Activated CD8-positive, alpha-beta memory T cell treated with anti-CD3 and anti-CD28 coated beads, Interleukin-2, amount 10 ng/mL, durations not matched to agents 7 days and 5 days (primary cell): ENCODE measurements at places on chromosomes 5 and 9. TPM values are rescaled to one million over a fixed set of nuclear protein-coding genes. Genes with fewer than 3 reads are reported as not detected.

SYNPO gene
- 0.05 TPM for total RNA-seq

CHSY3 gene
- total RNA-seq, result not detected

ZNF483 gene
- 2.8 TPM for total RNA-seq

LCN6 gene
- total RNA-seq, result not detected

VCAN gene
- total RNA-seq, result 0.45 TPM

ACOT12 gene
- total RNA-seq, result not detected

MSX2 gene
- not detected for total RNA-seq

PCDHB5 gene
- total RNA-seq, result not detected

SLC1A3 gene
- total RNA-seq, result not detected

CDX1 gene
- total RNA-seq, result not detected

- DNase-seq, result no peak
These were observed 558.3 kb downstream of the CHSY3 start for GRCh38 chr5:130462516-130462915.

DNA sequence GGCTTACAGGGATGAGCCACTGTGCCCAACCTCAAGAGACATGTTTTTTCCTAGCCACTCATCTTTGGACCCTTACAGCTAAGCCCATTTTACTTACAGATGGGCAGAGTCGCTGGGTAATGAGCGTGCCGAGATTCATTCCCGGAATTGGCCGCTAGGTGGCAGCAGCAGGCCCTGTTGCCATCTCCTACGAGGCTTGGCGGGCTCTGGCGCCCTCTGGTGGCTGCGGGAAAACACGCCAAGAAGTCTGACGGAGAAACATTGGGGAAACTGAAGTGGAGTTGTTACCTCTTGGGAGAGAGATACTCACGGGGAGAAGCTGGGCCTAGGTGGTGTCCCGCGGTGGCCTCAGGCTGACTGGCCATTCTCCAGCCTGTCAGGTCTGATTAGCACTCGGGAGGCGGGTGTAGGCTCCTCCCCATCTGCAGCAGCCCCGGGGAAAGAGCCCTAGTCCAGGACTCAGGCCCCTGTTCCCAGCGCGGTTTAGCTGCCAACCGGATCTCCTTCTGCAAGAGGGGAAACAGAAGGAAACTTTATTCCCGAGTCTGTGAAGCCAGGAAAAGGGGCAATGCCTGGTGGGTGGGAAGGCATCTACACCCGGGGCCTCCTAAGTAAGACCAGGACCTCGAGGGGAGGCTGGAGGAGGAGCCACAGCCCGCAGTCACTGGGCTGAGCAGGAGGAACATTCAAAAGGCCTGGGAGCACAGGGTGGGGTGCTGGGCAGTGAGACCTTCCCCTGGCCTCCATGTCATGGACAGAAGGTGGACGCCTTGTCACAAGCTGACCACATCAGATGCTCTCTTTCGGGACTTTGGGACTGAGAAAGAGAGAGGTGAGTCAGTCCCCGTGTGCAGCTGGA, 9.7 kb downstream of the PTGES2 start:
- peak; percentile 96 for DNase-seq

GRCh38 chr5:27083449-27084415, 45.3 kb upstream of the CDH9 start:
- no peak for DNase-seq

- no peak for DNase-seq
These were observed 40.0 kb upstream of the DMRT1 start for GRCh38 chr9:801399-802071.

DNA sequence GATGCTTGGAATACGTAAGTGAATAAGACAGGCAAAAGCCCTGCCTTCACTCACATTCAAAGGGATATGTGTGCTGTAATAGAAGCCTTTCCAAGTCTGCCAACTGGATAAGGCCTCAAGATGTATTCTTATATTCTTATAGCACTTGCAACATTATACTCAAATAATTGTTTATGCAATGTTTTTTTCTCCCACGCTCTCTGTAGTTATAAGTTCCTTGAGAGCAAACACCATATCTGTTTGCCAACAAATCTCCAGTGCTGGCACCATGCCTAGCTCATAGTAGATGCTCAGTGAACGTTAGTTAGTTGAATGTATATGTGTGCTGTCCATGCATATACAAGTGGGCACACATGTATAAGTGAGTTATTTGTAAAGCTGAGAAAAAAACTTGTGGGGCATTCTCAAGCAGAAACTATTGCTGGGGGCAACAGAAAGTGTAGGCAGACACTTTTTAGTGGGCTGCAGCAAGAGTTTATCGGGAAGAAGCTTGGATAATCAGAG, 125.1 kb downstream of the RPS23 start:
- no peak for DNase-seq

DNA sequence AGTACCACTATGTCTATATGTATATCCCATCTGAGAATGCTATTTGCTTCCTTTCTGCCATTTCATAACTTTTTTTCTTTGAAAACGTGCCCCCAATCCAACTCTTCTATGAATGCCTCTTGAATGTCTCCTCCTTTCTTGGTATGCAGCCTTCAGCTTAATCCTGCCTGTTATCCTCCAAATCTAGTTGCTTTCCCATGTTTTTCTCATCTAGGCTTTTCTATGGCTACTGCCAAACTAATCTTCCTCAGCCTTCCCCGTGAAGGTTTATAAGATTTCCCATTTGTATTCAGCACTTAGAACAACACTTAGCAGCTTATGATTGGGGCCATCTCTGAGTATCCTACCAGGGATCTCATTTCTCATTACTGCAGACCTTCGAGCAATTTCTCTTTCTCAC, 2.5 kb downstream of the TGFBR1 start:
- no peak for DNase-seq

DNA sequence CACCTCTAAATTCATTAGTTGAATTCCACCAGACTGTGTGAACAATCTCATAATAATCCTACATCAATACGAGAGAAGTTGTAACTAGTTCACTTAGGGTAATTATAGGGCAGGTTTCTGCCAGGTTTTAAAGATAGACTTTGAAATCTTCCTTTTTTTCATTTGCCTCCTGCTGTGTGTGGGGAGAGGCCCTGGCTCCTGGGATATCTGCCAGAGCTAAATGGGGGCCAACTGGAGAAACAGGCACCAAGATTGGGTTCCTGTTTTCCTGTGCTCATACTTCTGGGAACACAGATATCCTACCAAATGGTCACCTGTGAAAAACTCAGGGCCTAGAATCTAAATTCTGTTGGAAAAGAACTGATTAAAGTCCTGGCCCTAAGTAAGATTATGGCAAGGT, 42.3 kb downstream of the SH3RF2 start:
- DNase-seq, result no peak

DNA sequence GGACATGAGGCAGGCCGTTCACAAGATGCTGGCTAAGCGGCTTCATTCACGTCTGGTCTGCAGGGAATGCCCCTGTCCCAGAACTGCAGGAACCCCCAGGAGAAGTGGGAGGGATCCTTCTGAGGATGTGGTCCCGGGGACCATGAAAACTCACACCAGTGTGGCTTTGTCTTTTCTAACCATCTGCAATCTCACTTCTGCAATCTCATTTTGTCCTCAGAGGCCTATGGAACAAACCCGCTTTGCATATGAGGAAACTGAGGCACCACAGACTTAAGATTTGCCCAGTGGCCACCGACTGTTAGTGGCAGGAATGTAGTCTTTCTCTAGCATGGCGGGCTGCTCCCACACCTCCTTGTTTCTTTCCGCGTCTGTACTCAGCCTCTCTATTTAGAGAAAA, 6.9 kb downstream of the CXCL14 start:
- no peak for DNase-seq

DNA sequence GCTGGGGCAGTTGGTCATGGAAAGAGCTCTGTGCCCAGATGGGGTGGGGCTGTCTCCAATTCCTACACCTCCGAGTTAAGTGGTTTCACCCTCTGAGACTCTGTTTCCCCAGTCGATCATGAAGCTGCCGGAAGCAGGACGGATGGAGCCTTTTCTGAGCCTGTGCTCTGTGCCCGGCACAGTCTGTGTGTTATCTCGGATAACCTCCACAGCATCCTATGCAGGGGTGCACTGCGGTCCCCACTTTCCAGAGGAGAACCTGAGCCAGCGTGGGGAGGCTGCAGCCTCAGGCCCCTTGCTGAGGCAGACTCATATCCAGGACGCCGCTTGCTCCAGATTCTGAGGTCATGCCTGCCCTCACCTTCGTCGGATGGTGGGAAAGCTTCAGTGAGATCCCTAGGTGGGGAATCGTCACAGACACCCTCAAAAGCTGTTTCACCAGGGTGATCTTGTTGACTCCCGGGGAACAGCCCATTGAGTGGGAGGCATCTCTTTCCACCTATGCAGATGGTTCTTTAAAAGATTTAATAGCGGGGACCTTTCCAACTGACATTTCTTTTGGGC, 6.9 kb upstream of the COL5A1 start:
- DNase-seq, result no peak

DNA sequence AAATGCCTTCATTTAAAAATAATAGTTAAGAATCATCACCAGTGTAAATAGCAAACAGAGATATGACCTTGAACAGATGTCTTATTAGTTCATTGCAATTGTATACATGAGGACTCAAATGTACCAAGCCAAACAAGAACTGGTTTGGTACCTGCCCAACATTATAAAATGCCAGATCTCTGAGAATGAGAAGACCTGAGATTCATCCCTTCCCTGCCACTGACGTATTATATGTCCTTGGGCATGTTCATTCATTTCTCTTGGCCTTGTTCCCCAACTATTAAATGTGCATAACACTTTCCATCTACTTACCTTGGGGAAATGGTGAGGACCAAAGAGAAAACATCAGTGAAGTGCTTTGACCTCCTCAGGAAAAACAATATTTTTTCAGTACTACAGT, 33.6 kb upstream of the ERBIN start:
- no peak for DNase-seq

GRCh38 chr9:16342246-16343020, 528.0 kb downstream of the BNC2 start:
- no peak for DNase-seq

DNA sequence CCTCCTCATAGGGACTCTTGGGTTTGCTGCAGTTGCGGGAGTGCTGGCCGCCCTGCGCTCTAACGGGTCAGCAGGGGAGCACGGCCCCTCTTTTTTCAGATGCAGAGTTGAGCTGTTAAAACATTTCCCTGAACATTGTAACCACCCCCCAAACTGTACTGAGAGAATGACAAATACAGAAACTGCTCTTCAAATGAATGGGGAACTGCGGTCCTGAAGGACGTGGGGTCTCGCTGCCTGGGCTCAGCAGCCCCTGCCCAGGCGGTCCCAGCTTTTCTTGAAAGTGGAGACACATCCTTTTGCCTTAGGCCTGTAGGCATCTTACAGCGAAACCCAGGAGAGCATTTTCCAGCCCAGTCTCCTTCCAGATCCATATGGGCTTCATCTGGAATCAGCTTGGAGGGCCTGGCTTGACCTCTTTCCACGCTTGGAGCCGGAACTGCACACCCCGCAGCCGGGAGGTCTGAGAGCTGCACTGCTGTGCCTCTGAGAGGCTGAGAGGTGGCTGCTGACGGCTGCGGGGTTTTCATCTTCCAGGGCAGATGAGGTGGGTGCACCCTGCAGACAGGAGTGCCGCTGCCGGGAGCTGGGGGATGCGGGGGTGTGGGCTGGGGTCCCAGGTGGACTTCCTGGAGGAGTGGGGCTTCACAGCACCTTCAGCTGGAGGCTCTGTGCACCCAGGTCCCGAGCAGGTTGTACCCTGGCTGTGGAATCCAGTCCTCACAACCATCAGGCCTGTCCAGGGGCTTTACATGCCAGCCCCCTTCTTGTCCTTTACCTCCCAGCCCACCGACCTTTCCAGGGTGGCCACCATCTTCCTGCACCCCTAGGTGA, 1.2 kb upstream of the AGPAT2 start:
- no peak for DNase-seq

DNA sequence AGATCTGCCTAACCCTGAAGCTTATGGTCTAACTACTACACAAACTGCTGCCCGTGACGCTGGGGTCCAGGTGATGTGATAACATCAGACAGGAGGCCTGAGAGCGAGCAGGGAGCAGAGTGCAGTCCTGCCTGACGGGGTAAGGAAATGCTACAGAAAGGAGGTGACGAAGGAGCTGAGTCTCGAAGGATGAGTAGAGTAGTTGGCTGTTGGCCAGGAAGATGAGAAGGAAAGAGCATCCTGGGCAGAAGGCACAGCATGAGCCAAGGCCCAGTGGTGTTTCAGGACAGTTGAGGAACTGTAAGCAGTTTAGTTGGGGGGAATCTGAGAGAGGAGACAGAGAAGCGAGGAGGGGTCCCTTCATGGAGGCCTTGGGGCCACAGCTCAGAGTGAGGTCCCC, 136.0 kb upstream of the TBC1D2 start:
- DNase-seq, result no peak

DNA sequence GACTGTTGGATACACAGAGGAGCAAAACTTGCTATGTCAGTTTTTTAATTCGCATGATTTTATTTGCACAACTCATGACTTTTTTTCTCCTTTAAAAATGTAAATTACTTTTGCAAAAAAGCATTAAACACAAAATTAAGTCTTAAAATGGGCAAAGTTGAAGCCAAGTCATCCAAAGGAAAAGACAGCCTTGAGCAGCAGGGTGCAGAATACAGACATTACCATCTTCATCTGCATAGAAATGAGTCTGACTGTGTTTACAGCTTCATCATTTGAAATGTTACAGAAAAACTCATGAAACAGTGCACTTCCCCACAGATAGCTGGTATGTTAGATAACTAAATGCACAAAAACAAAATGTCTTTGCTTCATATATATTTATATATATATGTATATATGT, 101.4 kb downstream of the TSSK1B start:
- DNase-seq, result no peak

GRCh38 chr5:57529864-57530263, 47.3 kb upstream of the ACTBL2 start:
- no peak for DNase-seq

DNA sequence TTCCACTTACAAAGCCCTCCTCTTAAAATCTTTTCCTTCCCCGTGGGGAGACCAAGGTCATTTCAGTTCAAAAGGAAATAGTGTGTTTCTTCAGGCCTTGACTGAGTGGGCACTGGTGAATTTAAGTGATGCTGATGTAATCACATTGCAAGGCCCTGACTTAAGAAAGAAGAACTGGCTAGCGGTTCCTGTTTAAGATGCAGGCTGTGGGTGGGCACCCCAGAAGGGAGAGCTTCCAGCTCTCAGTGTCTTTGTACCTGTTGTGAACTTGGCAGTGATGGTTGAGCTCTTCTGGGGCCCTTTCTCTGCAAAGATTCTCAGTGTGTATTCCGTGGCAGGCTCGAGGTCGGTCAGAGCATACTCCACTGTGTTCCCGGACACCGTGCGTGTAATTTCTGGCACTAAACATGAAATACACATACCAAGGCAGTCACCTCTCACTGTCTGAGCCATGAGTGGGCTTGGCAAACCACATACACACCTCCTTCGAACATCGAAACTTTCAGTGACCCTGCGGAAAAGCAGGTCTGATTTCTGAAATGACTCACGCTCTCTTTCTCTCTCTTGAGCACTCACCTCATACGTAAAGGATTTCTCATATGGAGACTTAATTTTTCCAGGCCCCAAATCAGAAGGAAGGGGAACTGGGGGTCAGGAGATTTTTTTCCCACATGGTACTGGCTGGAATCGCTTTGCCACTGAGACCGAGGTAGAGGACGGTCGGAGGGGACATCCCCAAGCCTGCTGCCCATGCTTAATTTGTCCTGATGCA, 81.9 kb downstream of the TNC start:
- DNase-seq, result peak; percentile 86

DNA sequence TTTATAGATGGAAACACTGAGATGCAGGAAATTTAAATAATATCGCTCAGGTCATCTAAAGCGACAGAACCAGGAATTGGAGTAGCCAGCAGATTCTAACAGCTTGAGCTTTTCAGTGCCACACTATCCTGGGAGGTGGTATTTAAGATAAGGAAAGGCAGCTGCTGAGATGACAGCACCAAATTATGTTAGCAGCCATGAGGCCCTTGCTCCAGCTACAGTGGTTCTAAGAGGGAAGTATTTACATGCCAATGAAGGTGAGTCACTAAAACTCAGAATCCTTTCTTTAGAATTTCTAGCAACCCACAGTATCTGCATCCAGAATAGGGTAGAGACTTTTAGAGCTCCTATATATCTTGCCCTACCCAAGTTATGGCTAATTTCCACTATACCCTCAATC, 127.0 kb upstream of the VLDLR start:
- no peak for DNase-seq
